ENCODE measurements at places on chromosomes 2 and 18. TPM values are rescaled to one million over a fixed set of nuclear protein-coding genes. Genes with fewer than 3 reads are reported as not detected.

DNA sequence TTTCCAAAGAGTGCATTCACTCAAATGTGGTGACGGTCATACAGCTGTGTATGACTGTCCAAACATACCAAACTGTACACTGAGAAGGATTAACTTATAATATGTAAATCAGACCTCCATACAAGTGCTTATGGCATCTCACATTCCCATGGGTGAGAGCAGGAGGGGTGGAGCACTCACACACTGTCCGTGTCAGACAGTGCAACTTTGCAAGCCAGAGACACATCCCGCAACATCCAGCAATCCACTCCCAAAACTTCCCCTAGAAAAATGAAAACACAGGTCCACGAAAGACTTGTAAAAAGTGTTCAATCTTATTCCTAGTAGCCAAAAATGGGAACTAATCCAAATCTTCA lies 36.4 kb downstream of the FAM168B start:
- no peak for DNase-seq
- H3K4me3 ChIP-seq: no peak overlapping the region
- H3K27ac ChIP-seq: no peak overlapping the region
- H3K4me1 ChIP-seq: peaks cover 18% of the 10 kb centered on the region
- H3K36me3 ChIP-seq: peaks cover 80% of the 10 kb centered on the region

- no peaks in the 10 kb centered on the region for H3K4me1 ChIP-seq
- no peaks in the 10 kb centered on the region for H3K27me3 ChIP-seq
- no peak overlapping the region for H3K27ac ChIP-seq
- DNase-seq: peak; percentile 29
Measured at GRCh38 chr2:164599954-164600589, 21.2 kb downstream of the GRB14 start.

Gene DUSP19
- total RNA-seq: 2.5 TPM

GRCh38 chr2:38596229-38596628 lies 6.5 kb downstream of the HNRNPLL start:
- H3K27ac ChIP-seq: no peak overlapping the region
- no peaks in the 10 kb centered on the region for H3K36me3 ChIP-seq
- H3K4me1 ChIP-seq: peaks cover 43% of the 10 kb centered on the region

GRCh38 chr2:204507636-204508035 lies 37.6 kb upstream of the PARD3B start:
- no peak for DNase-seq
- no peak overlapping the region for H3K4me3 ChIP-seq
- no peaks in the 10 kb centered on the region for H3K4me1 ChIP-seq

GRCh38 chr2:191389288-191389687 lies 144.1 kb downstream of the MYO1B start:
- H3K4me3 ChIP-seq: no peak overlapping the region
- DNase-seq: no peak
- peaks cover 27% of the 10 kb centered on the region for H3K36me3 ChIP-seq
- H3K4me1 ChIP-seq: peaks cover 16% of the 10 kb centered on the region
- no peaks in the 10 kb centered on the region for H3K27me3 ChIP-seq

- H3K36me3 ChIP-seq: no peaks in the 10 kb centered on the region
- H3K27ac ChIP-seq: no peak overlapping the region
- peaks cover 4% of the 10 kb centered on the region for H3K4me1 ChIP-seq
Measured at GRCh38 chr2:15756011-15756550, 164.4 kb downstream of the DDX1 start.

DNA sequence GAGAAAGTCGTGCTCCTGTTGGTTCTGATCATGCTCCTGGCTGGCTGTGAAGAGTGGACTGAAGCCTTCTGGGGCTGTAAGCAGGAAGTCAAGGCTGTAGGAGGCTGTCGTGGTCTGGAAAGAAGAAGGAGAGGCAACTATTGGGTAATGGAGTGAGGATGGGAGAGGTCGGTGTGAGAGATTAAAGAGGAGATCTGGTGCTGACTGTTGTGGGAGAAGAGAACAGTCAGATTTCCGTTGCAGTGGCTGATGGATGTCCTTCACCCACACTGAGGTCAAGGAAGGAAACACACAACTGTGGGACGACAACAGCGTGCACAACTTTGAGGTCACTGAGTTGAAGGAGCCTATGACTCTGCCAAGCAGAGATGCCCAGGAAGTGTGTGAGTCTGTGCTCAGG lies 2.8 kb upstream of the PSMD1 start:
- H3K4me1 ChIP-seq: peaks cover 21% of the 10 kb centered on the region
- no peak overlapping the region for H3K4me3 ChIP-seq
- H3K36me3 ChIP-seq: no peaks in the 10 kb centered on the region
- no peak overlapping the region for H3K27ac ChIP-seq

DNA sequence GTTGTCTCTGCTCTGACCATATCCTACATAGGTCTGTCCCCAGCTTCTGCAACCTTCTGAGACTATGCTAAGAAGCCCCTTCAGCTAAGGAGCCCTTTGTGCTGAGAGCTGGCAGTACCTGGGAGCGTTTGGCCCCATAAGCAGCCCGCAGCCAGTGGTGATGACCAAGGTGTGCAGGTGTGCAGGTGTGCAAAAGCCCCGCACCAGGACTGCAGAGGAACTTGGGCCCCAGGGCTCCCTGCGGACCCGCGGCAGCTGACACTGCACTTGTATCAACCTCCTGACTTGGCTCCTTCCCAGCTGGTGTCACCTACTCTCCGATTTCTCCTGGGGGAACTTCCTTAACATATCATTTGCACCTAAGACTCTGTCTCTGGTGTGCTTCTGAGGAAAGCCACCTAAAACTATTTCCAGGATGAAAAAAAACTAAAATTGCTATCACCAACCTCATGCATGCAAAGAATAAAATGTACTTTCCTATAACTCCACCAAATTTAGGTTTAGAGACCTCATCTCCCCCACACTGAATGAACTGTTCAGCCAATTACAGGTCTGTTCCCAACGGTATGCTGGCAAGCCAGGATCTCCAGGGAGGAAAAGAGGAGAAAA lies 16.1 kb upstream of the GNAL start:
- no peaks in the 10 kb centered on the region for H3K27me3 ChIP-seq
- H3K4me1 ChIP-seq: no peaks in the 10 kb centered on the region
- no peak for DNase-seq
- H3K4me3 ChIP-seq: no peak overlapping the region

Gene GDF7
- total RNA-seq: 1.8 TPM

Gene VIT
- total RNA-seq: 0.54 TPM
